Hepatic stellate cell (primary cell): ENCODE measurements at places on chromosomes 12 and 14.
A peak's percentile ranks its signal among the peaks of the same experiment; 100 is the strongest.

DNA sequence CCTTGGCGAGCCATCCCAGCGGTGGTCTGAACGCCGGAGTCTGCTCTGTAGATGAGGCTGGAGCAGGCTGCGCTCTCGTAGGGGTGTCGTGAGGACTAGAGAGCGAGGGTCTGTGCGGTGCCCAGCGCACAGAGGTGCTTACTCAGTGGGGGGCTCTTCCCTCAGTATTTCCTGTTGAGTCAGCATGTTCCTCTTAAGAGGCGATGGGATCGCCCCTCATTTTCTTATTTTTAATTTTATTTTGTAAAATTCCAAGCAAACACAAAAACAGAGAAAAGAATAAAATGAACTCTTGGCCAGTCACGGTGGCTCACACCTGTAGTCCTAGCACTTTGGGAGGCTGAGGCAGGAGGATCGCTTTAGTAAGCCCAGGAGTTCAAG lies 40.8 kb upstream of the BCL7A start:
- DNase-seq: no peak

DNA sequence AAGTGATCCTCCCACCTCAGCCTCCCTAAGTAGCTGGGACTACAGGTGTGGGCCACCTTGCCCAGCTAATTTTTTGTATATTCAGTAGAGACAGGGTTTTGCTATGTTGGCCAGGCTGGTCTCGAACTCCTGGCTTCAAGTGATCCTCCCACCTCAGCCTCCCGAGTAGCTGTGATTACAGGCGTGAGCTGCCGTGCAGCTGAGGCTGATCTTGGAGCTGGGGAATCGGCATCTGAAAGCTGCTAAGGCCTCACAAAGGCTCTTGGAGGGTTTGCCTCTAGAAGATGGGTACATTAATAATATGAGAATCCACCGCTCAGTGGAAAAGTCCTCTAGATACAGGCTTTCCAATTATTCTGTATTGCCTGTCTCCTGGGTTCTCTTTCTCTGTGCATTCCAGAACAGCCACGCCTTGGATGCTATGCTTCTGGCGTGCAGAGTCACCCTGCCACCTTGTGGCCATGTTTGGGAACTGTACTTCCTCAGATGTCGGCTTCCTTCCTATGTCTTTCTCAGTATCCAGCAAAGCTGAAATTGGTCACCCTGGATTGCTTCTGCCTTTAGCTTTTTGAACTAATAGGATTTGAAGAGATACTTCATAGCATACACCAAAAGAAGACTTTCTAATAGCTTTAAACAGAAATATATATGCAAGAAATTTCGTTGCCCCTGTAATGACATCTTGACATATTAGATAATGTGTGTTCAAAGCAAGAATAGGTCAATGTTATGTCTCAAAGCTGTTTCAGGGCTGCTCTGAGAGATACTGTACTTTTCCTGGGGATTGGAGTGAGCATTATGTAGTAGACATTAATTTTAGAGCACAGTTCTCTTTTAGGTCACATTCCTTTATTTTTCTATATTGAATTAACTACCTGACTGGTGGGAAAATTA lies 75.4 kb downstream of the SNAPC1 start:
- DNase-seq: peak; percentile 48

- no peak for DNase-seq
Measured at GRCh38 chr14:74563233-74563585, 48.8 kb downstream of the LTBP2 start.

GRCh38 chr12:57011438-57012424 lies 4.6 kb downstream of the TAC3 start:
- no peak for DNase-seq

- no peak for DNase-seq
Measured at GRCh38 chr12:65293735-65294134, 15.3 kb downstream of the MSRB3 start.

GRCh38 chr14:34951286-34951685 lies 31.5 kb upstream of the SRP54 start:
- DNase-seq: peak; percentile 41

DNA sequence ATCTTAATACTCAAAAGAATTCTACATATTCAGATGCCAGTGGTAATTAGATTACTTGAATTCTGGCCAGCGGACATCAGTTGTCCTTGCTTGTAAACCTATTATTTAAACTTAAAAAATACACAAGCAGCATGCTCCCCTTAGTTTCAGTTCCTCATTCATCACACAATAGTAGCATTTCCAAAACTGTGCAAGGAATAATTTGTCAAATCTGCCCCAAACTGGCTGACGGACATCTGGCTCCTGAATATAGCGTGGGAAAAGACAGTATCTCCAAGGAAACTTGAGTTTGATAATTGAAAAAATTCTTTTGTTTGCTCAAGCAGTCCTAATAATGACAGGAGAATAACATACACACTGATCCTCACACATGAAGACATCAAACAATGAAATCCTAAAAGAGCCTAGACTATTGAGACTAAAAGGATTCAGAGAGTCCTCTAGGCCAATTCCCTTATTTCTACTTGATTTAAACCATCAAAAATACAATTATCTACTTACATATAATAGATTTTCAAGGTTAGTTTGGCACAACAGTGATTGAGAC lies 90.4 kb downstream of the KIF21A start:
- no peak for DNase-seq

DNA sequence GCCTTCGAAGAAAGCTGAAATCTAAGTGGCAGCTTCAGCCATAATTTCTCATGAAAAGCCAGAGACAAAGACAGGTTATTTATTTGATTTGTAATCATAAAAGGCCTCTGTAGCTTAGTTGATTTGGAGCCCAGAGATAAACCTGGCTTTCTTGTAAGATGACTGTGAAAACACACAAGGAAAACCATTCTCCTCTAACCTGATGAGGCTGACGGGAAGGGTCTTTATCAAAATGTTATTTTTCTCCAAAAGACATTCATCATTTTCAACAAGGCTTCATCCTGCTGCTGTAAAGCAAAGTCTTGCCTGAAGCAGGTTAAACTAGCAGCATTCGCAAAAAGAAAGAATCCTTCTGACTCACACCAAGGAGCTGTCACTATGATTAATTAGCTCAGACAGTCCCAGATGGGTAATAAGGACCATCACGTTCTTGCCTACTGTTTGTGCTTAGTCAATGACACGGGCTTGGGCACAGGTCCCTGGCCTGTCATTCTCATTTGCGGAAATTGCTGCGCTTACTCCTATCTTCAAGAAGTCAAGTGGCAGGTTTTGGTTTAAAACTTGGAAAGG lies 286.6 kb downstream of the C12orf75 start:
- DNase-seq: no peak

DNA sequence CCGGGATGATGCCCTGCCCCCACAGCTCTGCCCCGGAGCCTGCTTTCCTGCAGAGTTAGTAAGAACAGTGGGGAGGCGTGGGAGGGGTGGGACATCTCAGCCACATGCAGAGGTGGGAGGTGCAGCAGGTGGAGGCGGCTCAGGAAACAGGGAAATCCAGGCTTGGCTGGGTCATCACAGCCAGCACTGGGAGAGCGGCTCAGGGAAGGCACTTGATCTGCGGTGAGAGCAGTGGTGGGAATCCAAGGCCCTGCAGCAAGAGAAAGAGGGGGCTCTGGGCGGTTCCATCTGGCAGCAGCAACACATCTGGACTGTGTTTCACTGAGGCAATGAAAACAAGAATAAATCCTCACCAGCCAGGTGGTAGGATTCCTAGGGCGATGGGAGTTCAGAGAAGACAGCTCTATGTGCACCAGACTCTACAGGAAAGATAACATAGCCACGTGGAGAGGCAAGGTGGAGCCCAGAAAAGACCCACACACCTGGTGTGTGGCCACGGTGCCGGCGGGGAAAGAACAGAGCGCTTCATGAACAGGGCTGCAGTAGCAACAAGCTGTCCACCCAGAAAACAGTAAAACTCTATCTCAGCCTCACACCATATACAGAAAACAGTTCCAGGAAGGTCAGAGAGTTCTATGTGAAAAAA lies 57.6 kb downstream of the CCDC85C start:
- DNase-seq: no peak
